ENCODE measurements at places on chromosomes 7 and 10. TPM values are rescaled to one million over a fixed set of nuclear protein-coding genes. Genes with fewer than 3 reads are reported as not detected.

DNA sequence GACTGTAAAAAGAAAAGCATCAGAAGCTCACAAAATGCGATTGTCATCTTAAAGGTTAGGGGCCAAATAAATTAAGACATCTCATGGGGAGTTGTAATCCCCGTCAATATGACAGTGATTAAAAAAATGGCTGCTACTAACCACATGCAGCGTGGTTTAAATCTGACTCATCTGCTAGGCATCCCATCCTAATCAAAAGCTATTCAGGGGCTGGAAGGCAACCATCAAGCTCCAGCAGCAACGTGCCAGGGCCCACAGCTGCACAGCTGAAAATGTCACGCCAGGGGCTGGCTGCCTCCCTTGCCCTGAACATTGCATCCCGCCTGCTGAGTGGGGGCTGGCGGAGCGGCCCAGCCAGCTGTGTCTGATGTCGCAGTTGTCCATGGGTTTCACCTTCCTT, 66.3 kb upstream of the FRMD4A start:
- DNase-seq: peak; percentile 19

DNA sequence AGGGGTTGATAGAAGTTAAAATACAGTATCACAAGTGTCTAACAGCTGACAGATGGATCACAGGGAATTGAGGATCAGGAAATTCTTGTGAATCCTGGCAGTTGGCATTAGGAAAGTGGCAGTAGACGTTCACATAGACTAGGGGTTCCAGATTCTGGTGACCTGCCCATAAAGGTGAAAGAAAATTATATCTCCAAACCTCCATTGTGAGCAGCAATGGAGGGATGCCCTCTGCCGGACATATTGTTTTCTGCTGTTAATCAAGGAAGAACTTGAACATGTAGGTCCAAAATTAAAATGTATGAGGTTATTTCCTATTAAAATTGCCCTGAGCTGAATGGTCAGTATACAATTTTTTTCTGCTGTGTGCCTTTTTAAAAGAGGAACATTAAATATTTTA, 5.1 kb downstream of the NME8 start:
- no peak for DNase-seq

- peak; percentile 35 for DNase-seq
Observed at GRCh38 chr7:95482424-95482823, 3.3 kb upstream of the ASB4 start.

DNA sequence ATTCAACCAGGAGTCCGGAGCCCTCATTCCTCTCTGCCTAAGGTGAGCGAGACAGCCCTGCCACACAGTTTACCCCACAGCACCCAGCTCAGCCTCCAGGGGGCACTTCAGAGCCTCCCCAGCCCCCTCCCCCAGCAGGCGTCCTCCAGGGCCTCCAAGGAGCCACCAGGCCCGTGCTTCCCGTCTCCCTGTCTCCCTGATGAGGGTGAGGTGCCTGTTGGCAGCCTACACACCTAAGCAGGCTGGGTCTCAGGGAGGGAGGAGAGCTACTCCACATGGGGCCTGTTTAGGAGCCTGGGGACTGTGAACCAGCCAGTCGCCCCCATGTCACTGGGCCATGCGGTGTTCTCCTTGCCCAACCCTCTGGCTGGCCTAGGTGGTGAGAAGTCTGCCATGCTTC, 28.9 kb upstream of the TRIM8 start:
- DNase-seq: no peak

DNA sequence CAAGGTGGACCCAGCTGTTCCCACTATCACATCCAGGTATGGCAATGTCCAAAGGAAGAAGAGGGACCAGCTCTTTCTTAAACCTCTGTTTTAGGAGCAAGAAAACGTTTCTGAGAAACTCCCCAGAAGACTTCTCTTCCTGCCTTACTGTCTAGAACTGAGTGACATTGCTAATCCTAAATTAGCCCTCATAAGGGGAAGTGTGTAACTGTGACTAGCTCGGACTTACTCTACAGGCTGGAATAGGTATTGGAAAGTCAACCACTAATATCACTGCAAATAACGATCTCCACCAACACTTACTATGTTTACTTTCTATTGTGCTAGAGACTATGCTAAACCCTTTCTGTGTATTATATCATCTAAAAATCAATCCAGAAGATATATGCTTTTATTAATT, 49.9 kb upstream of the RELN start:
- DNase-seq: no peak

- DNase-seq: no peak
Observed at GRCh38 chr7:107089627-107090026, 45.1 kb downstream of the PRKAR2B start.

DNA sequence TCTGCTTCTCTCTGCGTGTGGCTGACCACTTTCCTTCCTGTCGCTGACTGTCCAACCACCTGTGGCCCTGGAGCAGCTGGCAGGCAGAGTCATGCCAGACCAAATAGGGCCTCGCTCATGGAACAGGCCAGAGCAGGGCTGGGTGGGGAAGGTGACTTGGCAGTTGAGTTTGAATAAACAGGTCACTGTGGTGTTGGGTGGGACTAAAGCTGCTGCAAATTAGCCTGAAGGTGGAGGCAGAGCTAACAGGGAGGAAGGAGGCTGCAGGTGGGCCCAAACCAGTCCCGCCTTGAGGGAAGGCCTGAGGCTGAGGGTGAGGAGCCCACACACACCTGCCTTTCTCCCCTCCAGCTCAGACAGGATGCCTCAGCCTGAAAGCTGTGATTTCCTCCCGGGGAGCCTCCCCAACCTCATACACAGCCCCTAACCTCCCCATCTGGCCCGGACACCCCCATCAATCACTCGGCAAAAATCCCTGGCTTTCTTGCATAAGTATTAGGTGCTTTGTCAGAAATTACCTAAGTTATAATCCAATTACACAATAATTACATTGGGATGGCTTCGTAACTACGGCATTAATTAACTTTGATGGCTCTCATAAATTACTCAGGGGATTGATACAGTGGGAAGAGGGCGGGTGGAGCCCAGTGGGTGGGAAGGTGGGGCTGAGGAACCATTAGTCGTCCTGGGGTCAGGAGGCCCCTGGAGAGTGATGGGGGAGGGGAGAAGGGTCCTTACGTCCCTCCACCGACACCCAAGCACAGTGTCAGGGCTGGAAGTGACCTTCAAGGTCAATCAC, 97.7 kb upstream of the PCBD1 start:
- no peak for DNase-seq

GRCh38 chr7:26191233-26191973, 9.1 kb downstream of the HNRNPA2B1 start:
- no peak for DNase-seq

GRCh38 chr10:127848226-127848625, 44.5 kb downstream of the CLRN3 start:
- no peak for DNase-seq

DNA sequence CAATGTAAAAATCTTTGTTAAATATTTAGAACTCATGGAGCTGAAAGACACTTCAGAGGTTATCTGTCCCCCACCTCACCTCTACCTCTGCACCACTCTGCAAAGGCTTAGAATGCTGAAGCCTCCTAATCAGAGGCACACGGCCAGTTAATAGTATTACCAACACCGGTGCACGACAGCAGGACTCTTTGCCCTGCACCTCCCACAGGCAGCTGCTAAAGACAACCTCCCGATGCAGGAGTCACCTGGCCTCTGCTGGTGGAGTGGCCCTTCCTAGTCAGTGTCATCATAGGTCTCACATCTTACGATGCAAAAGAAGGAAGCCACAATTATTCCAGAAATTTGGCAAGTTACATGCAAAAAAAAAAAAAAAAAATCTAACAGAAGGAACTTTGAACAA, 66.6 kb upstream of the MGMT start:
- no peak for DNase-seq

DNA sequence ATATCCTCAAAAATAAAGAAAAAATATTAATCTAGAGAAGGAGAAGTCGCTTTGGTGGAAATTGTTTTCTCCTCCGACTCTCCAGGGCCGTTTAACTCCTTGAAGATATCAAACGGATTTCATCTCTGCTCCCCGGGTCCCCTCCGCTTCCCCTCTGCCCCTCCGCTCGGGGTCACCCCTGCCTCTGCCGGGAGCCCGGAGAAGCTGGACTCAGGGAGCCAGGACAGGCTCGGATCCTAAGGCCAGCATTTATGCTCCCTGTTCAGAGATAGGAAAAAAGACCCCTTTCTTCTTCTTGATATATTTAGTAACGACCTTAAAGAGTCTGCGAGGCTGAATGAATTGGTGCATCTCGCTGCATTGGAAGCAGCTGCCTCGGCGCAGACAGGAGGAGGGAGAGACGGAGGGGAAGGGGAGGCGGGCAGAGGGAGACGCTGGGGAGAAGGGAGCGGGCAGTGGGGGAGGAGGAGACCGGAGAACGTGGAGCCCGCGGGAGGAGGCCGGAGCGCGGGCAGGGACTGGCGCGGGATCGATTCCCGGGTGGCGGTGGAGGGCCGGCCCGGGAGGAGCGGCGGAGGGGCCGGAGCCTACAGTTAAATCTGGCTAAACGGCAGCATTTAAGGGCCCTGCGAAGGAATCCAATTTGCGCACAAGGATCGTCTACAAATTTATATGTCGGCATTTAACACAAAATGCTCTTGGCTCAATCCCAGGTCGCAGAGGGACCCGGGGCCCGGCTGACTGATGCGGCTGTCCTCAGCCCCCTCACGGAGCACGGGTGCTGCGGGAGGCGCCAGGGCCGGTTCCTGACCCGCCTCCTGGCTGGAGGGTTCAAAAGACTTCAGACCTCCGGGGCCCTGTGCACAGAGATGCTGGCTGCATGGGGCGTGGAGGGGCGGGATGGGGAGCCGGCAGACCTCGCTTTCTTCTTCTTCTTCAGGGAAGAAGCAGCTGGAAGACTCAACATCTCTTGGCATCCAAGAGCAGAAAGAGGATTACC, 55.6 kb downstream of the CRTAC1 start:
- DNase-seq: no peak

GRCh38 chr10:91200314-91201212, 19.9 kb upstream of the PCGF5 start:
- no peak for DNase-seq

GRCh38 chr10:44752451-44753441, 158.4 kb upstream of the TMEM72 start:
- peak; percentile 40 for DNase-seq

DNA sequence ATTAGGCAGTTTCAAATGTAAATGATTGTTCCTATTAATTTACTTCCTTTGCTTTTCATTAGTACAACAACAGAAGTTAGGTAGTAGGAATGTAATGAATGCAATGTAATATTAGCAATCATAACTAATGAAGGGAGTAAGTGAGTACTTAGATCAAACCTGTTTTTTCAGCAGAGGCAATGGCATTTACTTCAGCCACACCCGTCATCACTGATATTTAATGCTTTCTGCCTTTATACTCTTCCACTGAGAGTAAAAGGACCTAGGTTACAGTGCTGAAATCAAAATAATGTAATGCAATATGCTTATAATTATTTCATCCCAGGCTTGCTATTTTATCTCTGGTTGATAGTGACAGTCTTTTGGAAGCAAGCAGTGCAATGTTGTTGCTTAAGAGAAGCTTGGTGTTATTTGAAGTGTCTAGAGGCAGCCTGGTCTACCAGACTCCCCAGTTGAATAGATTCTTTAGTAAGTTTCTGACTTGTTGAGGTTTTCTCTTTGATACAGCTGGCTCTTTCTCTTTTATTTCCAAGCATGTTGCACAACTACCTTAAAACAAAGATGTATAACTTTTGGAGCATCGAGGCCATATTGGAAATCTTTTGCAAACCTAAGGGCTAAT, 149.4 kb downstream of the RNLS start:
- DNase-seq: no peak

- DNase-seq: peak; percentile 39
Observed at GRCh38 chr10:103155471-103156085, 37.5 kb downstream of the NT5C2 start.

- DNase-seq: no peak
Observed at GRCh38 chr7:150983893-150984368, 5.8 kb upstream of the KCNH2 start.

- DNase-seq: no peak
Observed at GRCh38 chr10:116909307-116909706, 60.0 kb downstream of the ENO4 start.

DNA sequence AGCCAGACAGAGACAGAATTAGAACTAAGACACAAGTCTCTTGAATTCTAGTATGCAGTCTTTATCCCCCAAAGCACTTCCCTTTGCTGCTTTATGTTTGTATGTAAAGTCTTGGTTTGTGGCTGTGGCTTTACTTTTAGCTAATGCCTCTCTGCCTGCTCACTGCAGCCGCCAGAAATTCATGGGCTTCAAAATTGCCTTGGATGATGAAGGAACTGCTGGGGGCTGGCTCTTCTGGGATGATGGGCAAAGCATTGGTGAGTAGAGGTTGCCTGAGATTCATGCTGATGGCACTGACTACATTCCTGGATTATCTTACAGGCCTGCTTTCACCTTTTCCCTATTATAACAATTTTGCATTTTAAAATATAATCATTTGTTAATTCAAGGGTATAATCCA, 10.9 kb upstream of the MGAM2 start:
- DNase-seq: no peak

DNA sequence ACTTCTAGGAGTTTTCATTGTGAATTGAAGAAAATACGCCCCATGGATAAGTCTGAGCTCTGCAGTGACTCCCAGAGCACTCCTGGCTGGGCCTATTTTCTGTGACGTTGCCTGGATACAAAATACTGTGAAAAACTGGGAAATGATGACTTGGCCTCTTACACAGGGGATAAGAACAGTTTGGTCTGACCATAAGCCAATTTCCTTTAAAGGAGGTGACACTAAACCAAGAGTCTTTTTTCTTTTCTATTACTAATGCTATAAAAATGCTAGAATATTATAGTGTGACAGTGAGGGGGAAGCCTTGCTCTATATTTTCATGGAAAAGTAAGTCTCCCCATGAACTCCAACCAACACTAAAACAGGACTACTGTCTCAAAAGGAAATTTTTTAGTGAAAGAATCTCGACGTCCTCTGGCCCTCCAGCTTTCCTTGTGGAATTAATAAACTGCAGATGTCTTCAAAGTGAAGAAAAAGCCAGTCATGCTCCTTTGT, 45.5 kb downstream of the MYOF start:
- peak; percentile 44 for DNase-seq

MAGI2 gene
- total RNA-seq: 19.9 TPM

FFAR4 gene
- 0.42 TPM for total RNA-seq

NRG3 gene
- total RNA-seq: 2.3 TPM

CLIP2 gene
- total RNA-seq: 20.6 TPM

LHFPL3 gene
- not detected for total RNA-seq

ZNF25 gene
- 11.1 TPM for total RNA-seq

RBP3 gene
- not detected for total RNA-seq

GALNT17 gene
- 10.3 TPM for total RNA-seq

OGDHL gene
- total RNA-seq: 15.1 TPM

CDK5 gene
- 20.0 TPM for total RNA-seq

GPR85 gene
- total RNA-seq: 0.65 TPM

ODAD2 gene
- 0.35 TPM for total RNA-seq

TRIP6 gene
- total RNA-seq: 44.8 TPM

ANXA8 gene
- not detected for total RNA-seq

CALML5 gene
- total RNA-seq: not detected

Data from adrenal gland (tissue), 19 donors.